Amygdala (tissue), 56 donors: ENCODE measurements at places on chromosomes 2 and 18.

DNA sequence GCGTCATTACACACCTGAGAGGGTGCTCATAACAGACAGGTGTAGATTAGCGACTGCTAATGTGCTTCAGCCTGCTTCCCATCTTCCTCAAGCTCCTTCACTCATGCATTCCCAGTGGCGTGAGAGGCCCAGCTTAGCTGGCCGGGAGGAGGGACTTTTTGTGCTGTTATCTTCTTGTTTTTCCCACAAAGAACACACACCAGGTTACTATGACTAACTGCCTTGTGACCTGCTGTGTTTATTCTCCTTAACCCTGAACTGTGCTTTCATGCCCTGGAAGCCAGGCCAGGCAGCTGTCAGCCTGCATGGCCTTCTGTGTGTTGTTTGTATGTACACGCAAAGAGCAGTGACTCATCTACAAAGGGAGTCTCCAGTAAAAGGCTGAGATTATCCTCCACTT lies 143.8 kb downstream of the PIEZO2 start:
- no peak for DNase-seq

DNA sequence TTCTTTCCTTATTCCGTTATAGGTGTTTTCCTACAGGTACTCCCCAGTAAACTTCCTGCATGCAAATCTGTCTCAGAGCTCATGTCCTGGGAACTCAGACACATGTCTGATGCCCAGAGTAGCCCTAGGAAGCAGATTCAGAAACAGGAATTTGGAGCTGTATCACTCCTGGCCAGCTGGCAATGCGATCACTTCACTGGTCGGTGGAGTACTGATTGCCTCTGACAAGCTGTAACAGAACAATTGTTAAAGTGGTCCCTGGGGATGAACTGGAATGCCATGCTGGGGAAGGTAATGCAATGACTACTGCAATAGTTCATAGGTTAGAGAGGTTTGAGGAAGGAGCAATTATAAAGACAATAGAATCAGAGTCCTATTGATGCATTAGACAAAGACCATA lies 131.6 kb upstream of the DOCK10 start:
- no peak for DNase-seq

- no peak for DNase-seq
Observed at GRCh38 chr2:44271296-44271695, 4.0 kb upstream of the SLC3A1 start.

- peak; percentile 57 for DNase-seq
Observed at GRCh38 chr2:239381709-239382134, 19.1 kb downstream of the HDAC4 start.

- no peak for DNase-seq
Observed at GRCh38 chr2:20595439-20596192, 55.3 kb downstream of the HS1BP3 start.

DNA sequence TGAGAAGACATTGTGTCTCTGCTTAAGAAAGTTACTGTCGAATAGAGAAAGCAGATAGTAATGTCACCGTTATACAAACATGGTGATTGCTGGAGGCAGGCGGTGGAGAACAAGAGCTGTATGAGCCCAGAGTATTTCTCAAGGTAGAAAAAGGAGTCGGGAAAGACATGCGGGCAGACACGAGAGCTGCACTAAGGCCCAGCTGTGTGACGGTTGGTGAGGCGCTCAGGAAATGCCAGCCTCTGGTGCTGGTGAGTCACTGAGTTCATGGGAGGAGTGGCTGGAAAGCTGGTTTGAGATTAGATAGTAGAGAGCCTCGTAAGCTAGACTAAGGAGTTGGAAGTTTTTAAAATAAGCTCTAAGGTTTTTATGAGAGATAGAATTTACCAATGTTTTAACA lies 390.9 kb upstream of the TRIB2 start:
- no peak for DNase-seq
